ENCODE measurements at places on chromosomes 11 and 22. TPM values are rescaled to one million over a fixed set of nuclear protein-coding genes. Genes with fewer than 3 reads are reported as not detected.

DNA sequence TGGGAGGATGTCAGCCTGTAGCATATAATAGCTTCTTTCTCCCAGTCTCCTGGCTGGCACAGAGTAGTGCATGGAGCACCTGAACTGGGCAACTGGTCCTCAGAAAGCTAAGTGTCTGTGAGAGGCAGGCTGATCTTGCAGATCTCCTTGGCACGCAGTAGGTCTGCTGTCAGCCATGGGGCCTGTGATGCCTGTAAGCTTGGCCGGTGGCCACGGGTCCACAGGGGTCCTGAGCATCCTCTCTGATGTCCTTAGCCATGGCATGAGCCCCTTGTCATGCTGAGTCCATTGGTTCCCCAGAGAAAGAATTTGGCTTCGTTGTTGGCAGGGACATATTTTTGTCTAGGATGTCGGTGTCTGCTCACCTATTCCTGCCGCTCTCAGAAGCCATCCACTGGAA is 25.0 kb downstream of the AMPD3 start:
- H3K27me3 ChIP-seq = no peaks in the 10 kb centered on the region
- H3K27ac ChIP-seq = no peak overlapping the region

- H3K27ac ChIP-seq = no peak overlapping the region
- H3K4me1 ChIP-seq = no peaks in the 10 kb centered on the region
- no peaks in the 10 kb centered on the region for H3K36me3 ChIP-seq
These were observed 93.0 kb downstream of the GUCY1A2 start for GRCh38 chr11:106925245-106925644.

DNA sequence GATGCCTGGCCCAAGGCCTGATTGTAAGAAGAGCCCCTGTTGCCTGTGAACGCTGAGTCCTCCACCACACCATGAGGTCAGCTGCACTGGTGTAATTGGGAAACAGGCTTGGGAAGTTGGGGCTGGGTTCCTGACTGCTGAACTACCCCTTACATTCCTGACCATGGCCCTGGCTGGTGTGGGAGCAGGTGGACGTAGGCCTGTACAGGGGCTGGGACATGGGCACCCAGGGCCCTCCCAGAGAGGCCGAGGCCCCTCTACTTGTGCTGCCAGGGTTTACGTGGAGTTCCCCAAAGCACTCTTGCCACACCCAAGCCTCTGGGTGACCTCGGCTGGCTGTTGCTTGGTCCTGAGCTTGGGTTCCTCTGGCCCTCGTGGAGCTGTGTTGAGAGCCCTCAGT is 5.4 kb downstream of the RELT start:
- H3K27me3 ChIP-seq = no peaks in the 10 kb centered on the region
- peaks cover 66% of the 10 kb centered on the region for H3K4me1 ChIP-seq
- DNase-seq = no peak
- peaks cover 3% of the 10 kb centered on the region for H3K36me3 ChIP-seq
- H3K4me3 ChIP-seq = no peak overlapping the region

- no peak overlapping the region for H3K4me3 ChIP-seq
- H3K36me3 ChIP-seq = no peaks in the 10 kb centered on the region
These were observed 168.8 kb downstream of the RCN1 start for GRCh38 chr11:32259641-32260081.

DNA sequence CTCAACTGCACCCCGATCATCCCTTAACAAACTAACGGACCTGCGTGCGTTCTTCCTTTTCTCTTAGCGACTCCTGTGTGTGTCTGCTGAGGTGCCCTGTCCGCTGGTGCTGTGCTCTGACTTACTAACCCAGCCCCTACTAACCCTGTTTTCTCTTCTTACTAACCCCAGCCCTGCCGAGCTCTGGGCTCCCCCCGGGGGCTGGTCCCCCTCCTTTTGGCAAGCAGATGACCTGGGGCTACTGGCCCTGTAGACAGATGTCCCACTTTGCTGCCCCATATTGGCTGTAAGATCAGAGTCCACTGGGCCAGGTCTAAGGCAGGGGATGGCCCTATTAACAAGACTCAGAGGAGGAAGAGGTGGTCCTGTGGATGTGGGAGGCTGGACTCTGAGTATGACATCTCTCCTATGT is 14.7 kb downstream of the MIAT start:
- H3K27me3 ChIP-seq = no peaks in the 10 kb centered on the region
- H3K27ac ChIP-seq = peak overlapping the region; percentile 98
- no peak for DNase-seq

DNA sequence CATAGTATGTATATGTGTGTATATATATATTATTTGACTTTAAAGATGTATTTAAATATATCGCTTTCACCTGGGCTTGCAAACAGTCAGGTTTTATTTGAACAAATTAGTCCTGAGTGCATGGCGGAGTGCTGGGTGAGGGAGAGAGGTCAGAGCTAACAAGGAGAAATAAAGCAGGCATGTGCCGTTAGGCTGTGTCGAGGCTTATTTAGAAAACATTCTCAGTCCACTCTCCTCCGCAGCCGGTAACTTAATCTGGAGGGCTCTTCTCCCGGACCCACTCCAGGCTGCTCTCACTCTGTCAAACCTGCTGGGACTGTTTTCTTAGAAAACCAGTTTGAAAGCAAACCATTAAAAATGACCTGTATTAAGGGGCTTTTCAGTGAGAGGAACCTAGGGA is 455.9 kb downstream of the MN1 start:
- H3K27me3 ChIP-seq = no peaks in the 10 kb centered on the region
- DNase-seq = no peak
- no peaks in the 10 kb centered on the region for H3K36me3 ChIP-seq
- H3K4me3 ChIP-seq = no peak overlapping the region
- H3K27ac ChIP-seq = no peak overlapping the region

- no peaks in the 10 kb centered on the region for H3K27me3 ChIP-seq
- H3K4me1 ChIP-seq = peaks cover 81% of the 10 kb centered on the region
- H3K36me3 ChIP-seq = peaks cover 24% of the 10 kb centered on the region
- no peak for DNase-seq
These were observed 1.7 kb downstream of the NCF4 start for GRCh38 chr22:36862251-36863242.

The PPFIBP2 gene
- total RNA-seq = 0.62 TPM

The TSPAN18 gene
- total RNA-seq = 2.0 TPM

The APOL4 gene
- total RNA-seq = not detected

The MS4A12 gene
- not detected for total RNA-seq

The CCDC88B gene
- total RNA-seq = 133 TPM

The CDC42EP2 gene
- 1.6 TPM for total RNA-seq

The DNHD1 gene
- 18.2 TPM for total RNA-seq

Data from activated T-helper 1 cell treated with anti-CD3 and anti-CD28 coated beads, Interleukin-12 subunit alpha, Interleukin-12 subunit beta, Interleukin-2, Interleukin-4 antibody, amounts not matched to agents 30 ng/mL and 10 ng/mL and 1 ng/mL, durations not matched to agents 14 hours and 24 hours and 36 hours (primary cell).